ENCODE measurements at places on chromosomes 1 and 21.
A peak's percentile ranks its signal among the peaks of the same experiment; 100 is the strongest.

DNA sequence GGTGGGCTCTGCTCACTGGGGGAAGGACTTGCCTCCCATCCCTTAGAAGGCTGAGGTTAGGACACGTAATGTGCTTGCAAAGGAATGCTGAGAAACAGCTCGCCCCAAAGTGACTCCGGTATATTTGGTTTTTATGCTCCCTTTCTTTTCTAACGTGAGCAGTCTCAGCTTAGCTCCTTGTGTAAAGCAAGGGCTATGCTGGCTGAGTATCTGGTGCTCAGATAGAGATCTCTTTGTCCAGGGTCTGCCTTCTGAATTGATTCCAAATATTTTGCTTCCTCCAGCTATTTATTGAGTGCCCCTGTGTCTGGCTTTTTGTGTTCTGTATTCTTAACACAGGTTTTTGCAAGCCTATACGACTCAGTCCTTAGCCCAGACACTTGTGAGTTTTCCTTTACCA is 94.5 kb upstream of the ARTN start:
- DNase-seq = no peak

DNA sequence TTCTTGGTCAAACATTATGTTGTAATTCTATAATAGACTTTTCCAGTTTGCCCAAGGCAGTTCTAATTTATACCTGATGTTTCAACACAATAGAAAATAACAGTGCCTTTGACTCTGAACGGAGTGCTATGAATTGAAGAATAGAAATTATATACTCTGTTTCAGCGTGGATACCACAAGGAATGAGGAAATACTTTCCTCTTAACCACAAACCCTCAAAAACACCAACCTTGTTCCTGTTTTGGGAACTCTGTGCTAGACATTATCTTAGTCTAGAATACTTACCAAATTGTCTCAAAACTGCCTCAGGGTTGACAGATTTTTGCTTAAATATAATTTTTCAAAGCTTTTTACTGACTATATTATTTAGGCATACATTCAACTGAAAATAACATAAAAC is 1629.3 kb downstream of the MRPL39 start:
- no peak for DNase-seq

GRCh38 chr1:157151073-157151472 is 12.9 kb upstream of the ETV3 start:
- no peak for DNase-seq

DNA sequence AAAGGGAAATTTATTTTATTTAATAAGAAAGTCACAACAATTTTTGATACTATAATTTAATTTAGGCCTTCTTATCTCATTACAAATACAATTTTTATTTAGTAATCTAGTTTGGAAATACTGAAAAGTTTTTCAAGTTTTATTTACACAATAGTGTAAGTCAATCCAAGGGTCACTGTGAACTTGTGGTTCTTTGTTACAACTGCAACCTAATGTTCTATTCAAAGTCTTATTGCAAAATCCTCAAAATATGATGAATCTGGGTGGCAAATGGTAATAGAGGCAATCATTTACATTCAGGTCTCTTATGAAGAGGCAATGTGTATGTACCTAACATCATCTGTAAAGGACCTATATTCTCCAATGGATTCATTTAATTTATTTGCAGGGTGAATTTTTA is 421.2 kb downstream of the DPYD start:
- DNase-seq = no peak

DNA sequence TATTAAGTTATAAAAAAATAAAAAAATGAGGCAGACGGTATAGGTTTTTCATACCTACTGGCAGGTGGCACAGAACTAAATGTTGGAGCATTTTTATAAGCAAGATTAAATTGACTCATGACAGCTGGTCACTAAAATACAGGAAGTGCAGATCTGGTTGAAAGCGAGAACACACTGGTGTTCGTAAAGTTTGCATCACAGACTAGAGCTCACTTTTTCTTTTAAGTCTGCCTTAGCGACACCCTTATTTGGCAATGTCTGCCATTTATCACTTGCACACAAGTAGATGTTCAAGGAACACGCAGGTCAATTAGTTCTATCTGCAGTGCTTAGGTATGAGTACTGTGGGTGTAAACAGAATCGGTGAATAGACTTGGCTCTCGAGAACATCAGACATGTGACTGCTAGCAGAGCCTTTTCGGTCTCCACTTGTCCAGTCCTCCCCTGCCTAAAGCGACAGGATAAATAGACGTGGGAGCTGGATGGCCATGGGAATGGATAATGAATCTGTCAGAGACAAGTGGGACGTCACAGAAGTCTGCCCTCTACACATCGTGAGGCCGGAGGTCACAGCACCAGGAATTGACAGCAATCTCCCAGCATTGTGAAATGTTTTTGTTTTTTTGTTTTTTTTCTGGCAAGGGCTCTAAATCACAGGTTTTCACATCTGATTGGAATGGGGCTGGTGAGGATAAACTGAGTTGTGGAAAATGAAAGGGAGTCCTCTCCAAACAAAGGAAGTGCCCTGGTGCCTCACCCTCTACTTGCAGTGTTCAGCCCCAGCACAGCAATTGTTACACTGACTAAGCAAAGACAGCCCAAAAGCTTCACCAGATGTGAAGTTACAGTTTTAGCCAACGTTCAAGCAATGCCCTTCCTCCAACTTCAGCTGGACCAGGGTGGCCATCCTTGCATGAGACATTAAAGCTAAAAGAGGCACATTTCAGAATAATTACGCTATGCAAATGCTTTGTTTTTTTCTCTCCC is 248.9 kb downstream of the NTNG1 start:
- DNase-seq = no peak

GRCh38 chr1:47751193-47751592 is 246.0 kb downstream of the TRABD2B start:
- DNase-seq = no peak

GRCh38 chr1:68220420-68220819 is 11.9 kb downstream of the WLS start:
- DNase-seq = no peak

GRCh38 chr1:247103859-247104591 is at the start of gene ZNF669:
ZNF669 (minus strand) TSS chr1:247104356; CDS start chr1:247104199, 157 bp downstream.
- DNase-seq = peak; percentile 86

GRCh38 chr1:30698401-30698981 is 24.9 kb downstream of the MATN1 start:
- no peak for DNase-seq

GRCh38 chr1:171850651-171851350 is 9.5 kb downstream of the DNM3 start:
- DNase-seq = no peak

GRCh38 chr1:117663156-117663902 is 57.5 kb downstream of the TENT5C start:
- DNase-seq = no peak

DNA sequence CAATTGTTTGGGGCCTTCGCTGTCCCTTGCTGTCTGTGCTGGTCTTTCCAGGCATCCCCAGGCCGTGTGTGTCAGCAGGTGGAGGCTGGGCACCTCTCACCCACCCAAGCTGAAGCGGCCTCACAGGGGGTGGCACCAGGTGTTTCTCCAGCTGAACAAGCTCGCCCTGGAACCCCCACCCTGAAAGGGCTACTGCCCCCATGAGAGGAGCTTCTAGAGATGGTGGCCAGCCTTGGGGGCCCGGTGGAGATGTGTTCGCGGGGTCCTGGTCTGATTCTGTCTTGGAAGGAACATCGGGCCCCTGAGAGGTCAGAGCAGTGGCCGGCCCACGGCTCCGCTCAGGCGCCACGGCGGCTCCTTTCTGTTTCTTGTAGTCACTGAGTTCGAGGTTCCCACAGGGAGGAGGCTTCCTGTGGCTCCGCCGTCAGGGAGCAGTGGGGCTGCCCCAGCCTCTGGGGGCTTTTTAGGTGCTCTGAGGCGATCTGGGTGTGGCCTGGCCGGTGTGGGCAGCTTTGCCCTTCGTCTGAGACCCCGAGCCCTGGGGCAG is 46.9 kb downstream of the SKI start:
- DNase-seq = no peak

DNA sequence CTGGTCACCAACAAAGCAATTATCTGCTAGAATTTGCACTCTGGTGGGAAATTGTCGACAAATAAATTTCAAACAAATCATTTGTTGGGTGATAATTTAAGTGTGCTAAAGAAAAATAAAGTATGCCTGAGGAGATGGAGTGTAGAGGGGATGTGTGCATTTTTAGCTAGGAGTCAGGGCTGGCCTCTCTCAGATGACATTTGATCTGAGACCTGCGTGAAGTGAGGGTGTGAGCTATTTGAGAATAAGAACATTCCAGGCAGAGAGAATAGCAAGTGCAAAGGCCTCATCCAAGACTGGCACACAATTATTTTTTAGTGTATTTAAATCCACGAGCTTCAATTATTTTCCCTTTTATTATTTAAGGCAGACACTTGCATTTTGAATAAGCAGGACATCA is 19.7 kb upstream of the S1PR1 start:
- no peak for DNase-seq

DNA sequence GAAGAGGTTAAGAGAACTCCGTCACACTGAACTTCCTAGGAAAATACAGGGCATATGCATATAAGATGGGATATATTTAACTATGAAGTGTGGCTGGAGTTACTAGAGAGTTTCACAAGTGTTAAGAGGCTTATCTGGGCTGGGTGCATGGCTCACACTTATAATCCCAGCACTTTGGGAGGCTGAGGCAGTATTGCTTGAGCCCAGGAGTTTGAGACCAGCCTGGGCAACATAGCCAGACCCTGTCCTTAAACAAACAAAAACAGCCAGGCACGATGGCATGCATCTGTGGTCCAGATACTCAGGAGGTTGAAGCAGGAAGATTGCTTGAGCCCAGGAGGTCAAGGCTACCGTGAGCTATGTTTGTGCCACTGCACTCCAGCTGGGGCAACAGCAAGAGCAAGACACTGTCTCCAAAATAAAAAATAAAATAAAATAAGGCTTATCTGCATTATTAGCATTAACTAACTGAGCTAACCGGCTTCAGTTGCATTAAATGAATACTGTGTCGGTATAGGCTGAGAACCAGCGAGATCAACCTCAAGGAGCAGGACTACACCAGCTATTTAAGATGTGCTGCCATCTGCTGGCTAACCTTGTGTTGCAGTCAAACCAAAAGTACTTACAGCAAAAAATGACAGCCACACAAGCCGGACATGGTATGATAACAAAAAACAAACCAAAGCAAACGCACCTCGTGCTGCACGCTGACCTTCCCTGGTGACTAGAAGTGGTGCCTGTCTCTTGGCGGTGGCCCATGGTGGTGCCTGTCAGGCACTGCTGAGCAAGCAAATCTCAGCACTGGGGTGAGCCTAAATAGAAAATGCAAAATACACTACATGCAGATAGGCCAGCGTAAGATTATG is 19.7 kb upstream of the RBBP5 start:
- peak; percentile 32 for DNase-seq

DNA sequence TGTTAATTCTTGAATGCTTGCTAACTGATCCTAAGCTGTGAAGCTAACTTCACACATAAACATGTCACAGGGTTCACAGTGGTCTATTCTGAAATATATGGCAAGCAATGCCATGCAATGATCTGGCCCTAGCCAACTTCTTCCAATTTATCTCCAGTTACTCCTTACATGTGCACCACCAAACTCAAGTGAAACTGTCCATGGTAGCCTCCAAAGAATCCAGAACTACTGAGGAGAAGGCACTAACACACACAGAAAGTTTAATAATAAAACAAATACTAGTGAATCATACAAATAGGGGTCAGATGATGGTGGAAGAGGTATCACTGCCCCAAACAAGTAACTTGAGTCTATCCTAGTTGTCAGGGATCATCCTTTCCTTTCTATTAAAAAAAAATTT is 172.6 kb upstream of the RAB4A start:
- no peak for DNase-seq

GRCh38 chr1:40620586-40621210 is 44.8 kb downstream of the RIMS3 start:
- DNase-seq = no peak

DNA sequence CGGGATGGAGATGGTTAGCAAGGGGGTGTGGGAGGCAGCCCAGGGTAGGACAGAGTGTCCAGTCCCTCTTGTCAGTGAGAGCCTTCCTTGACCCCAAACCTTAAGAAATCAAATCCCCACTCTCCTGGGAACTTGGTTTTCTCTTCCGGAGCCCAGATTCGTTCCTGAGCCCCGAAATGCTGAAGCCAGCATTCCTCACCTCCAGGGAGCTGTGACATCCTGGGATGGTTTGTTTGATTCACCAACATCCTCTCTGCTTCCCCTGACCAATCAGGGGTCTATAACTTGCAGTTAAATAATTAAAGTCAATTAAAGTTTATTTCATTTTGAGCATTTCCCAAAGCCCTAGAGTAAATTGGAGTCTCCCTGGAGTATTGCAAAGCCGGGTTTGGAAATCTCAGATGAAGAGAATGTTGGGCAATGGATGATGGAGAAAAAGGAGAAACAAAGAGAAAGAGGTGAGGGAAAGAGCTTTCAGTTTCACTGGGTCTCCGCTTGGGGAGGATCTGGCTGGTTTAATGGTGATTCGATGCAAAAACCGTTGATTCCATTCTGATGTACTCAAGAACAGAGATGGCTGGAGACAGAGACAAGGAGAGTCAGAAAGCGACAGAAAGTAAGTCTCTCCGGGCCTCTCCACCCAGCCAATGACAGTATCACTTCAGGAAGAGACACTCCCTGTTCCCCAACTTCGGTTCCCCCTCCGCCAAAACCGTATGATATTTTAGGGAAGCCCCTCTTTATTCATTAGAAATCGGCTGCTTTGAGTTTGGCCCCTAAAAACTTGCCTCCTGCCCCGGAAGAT is 12.8 kb upstream of the ALX3 start:
- no peak for DNase-seq

DNA sequence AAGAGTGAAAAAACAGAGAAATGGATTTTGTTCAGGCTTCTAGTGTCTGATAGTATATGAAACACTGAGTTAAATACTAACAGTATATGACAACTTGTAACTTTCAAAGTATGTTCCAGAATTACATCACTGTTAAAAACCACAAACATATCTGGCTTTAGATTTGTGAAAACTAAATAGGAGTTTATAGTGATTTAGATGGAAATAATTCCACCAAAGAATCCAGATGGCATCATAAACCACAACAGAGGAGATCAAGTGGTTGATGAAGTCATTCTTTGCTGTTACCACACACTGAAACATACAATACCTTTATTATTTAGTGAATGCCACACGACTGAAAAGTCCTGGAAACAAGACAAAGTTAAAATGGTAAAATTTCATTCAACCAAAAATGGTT is 37.2 kb downstream of the ALG14 start:
- DNase-seq = no peak

DNA sequence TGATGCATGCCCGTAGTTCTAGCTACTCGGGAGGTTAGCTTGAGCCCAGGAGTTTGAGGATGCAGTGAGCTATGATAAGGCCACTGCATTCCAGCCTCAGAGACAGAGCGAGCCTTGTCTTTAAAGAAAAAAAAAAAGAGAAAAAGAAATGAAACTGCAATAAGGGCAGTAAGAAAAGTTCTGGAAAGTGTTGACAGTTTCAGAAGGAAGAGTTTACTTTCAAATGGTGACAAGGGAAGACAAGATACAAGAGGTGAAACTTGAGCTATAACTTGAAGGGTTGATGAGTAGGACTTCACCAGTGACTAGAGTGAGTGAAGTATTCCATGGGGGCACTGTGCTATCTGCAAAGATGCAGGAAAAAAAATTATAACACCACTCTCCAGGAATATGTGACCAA is 125.0 kb downstream of the AKT3 start:
- DNase-seq = no peak

- DNase-seq = no peak
Measured at GRCh38 chr1:231357187-231357772, 19.2 kb downstream of the SPRTN start.

Data from GM18507 (cell line).